ENCODE measurements at places on chromosomes 4 and X.

DNA sequence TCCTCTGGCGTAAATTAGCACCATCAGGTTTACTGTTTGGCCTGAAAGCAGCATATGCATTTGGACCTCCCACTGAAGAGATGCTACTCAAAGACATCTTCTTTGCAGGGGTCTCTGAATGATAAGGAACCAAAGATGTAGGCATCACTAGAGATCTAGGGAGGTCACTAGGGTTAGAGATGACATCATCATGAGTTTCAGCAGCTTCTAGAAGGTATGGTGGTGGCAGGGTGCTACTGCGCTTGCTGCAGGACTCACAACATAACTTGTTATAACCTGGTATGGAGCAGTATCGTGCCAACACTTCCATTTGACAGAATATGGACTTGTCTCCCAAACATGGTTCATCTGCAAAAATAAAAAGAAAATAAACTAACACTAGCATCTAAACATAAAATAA is 251.6 kb downstream of the NPFFR2 start:
- no peak for DNase-seq

GRCh38 chr4:102610007-102610406 is 108.8 kb downstream of the NFKB1 start:
- no peak for DNase-seq

GRCh38 chr4:180788729-180789128 is 1454.5 kb upstream of the TENM3 start:
- DNase-seq = no peak

- DNase-seq = peak; percentile 73
These were observed 169.2 kb downstream of the AFAP1 start for GRCh38 chr4:7770224-7771050.

- DNase-seq = no peak
These were observed 92.8 kb upstream of the BMP2K start for GRCh38 chr4:78683352-78683751.

DNA sequence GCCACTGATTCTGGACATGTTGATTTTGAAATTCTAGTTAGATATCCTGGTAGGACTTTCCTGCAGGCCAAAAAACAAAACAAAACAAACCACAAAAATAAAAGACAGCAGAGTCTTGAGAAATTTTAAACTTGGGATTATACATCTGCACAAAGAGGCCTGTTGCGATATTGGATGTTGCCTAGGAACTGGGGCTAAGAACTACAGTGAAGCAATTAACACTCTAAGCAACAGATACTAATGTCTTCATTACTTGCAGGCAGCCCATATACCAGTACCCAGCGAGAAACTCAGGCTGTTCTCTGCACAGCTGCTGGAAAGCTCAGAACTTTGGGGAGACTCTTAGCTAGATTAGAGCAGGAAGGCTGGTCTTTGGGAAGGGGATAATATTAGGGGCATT is 69.1 kb upstream of the SCOC start:
- DNase-seq = no peak

- no peak for DNase-seq
These were observed 47.6 kb downstream of the GABRA3 start for GRCh38 chrX:152403515-152403914.

DNA sequence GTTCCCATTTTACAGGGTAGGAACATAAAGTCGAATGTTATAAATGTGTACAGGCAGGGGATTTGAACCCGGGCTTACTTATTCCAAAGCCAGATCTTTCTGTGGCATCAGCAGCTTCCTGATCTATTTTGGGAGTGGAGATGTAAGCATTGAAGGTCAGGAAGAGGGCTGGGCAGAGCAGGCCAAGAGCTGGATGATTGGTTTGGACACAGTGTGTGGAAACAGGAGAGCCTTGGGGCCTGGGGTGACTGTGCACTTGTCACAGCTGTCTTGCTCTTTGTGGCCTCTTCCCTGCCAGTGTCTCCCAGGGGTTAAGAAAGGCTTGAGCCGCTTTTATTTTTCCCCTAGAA is 127.9 kb upstream of the ENPP6 start:
- no peak for DNase-seq

DNA sequence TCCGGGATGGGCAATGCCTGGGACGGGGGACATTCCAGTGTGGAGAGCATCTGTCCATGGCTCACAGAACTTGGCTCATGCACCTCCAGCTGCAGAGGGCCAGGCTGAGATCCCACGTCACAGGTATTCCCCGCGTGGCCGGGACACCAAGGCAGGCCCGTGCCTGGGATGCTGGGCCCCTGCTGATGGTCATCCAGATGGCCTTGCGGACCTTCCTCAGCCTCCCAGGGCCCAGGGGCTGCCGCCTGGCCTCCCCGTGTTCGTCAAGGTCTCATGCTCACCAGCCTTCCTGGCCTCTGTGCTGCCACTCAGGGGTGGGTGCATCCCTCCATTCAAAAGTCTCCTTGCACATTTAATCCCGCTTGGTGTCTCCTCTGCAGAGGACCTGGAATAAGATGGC is 40.9 kb upstream of the LRPAP1 start:
- no peak for DNase-seq
